H4 (cell line): ENCODE measurements at places on chromosomes 11 and 22. TPM values are rescaled to one million over a fixed set of nuclear protein-coding genes. Genes with fewer than 3 reads are reported as not detected.

Gene CSKMT
- 7.0 and 8.4 TPM in 2 replicates for total RNA-seq

Gene TPST2
- 13.8 and 14.2 TPM in 2 replicates for total RNA-seq

Gene MIOX
- total RNA-seq = not detected in 2 replicates

Gene LRRN4CL
- 0.14 TPM in 1 of 2 replicates, not detected in the other for total RNA-seq

Gene TMEM121B
- total RNA-seq = 0.27 TPM in 1 of 2 replicates, not detected in the other

Gene CD3E
- total RNA-seq = not detected in 2 replicates

Gene P2RX6
- 2.0 and 4.0 TPM in 2 replicates for total RNA-seq

Gene SCN3B
- 0.39 TPM in 1 of 2 replicates, not detected in the other for total RNA-seq
